DMS79 treated with DMSO at 0.1 percent for 48 hours (cell line): ENCODE measurements at places on chromosomes 11 and 22.

DNA sequence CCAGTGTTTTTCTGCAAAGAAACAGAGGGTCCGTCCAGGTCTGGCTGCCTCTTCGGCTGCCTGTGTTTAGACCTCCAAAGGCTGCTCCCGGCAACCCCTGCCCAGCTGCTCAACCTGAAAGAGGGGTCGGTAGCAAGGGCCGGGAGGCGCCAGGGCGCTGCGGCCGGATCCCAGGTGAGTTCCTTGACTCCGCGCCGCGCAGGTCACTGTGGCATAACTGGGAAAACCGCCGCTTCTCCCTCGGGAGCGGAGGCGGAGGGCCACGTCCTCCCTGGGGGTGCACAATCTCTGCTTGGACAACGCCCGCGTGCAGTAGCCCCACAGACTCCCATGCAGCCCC lies 1.0 kb upstream of the BRSK2 start:
- DNase-seq, result no peak

- DNase-seq, result no peak
These were observed 8.1 kb downstream of the PC start for GRCh38 chr11:66950112-66950535.

GRCh38 chr11:73530109-73530508 lies 67.8 kb downstream of the FAM168A start:
- no peak for DNase-seq

DNA sequence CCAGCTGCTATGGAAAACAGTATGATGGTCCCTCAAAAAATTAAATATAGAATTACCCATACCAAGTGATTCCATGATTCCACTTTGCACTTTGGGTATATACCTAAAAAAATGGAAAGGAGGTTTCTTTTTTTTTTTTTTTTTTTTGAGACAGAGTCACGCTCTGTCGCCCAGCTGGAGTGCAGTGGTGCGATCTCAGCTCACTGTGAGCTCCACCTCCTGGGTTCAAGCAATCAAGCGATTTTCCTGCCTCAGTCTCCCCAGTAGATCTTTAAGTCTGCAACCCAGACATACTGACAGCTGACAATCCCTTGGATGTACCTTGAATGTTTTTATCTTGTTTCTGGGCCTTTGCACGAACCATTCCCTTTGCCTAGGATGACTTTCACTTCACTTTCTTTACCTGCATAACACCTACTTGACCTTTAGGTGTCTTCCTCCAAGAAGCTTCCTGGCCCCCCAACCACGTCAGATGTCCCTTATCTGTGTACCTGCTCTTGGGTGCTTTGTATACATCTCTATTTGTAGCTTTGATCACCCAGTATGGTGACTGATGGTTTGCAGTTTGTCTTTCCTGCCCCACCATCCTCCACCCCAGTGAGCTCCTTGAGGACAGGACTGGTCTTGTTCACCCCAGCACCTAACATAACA lies 11.6 kb downstream of the UCP3 start:
- no peak for DNase-seq

DNA sequence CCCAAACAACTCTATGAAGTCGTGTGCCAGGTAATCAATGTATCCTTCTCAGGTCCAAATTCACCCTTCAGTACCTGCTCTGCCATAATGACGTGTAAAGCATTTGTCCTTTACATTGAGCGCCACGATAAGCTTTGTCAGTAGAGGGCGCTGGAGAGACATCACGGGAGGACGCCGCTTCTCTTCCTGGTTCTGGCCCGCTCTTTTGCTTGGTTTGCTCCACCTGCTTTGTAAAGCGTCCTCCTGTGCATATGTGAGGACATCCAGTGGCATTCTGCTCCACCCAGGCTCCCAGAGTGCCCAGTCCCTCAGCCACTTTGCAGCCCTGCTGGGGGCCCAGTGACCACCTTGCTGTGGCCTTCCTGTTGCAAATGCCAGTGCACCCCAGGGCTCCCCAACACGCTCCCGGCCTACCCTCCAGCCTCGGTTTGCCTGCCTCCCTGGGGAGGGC lies 61.1 kb downstream of the WT1 start:
- no peak for DNase-seq

DNA sequence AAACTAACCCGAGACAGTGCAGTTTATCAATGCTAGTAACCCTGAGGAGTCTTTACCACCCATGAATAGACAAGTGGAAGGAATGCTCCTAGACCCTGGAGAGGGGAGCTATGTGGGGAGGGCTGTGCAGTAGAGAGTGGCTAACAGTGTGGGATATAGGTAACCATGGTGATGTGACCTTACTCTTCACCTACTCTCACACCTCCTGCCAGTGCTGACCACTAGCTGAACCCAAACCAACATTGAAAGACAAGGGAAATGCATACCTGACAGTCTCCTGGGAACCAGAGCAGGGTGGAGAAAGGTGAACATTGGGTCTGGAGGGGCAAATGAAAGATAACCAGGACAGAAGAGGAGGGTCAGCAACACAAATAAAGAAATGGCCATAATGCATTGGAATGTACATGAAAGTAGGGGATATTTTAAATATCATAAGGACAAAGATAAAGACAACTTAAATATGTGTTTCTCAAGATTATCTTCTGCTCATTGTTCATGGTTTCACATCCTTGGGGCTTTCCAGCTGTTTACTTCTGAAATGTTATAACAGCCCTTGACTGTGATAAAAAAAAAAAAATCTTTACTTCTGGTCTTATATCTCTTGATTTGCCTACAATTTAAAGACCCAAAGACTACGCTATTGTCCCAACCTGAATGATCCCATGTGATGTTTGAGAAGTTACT lies 983.3 kb upstream of the TENM4 start:
- DNase-seq, result no peak

DNA sequence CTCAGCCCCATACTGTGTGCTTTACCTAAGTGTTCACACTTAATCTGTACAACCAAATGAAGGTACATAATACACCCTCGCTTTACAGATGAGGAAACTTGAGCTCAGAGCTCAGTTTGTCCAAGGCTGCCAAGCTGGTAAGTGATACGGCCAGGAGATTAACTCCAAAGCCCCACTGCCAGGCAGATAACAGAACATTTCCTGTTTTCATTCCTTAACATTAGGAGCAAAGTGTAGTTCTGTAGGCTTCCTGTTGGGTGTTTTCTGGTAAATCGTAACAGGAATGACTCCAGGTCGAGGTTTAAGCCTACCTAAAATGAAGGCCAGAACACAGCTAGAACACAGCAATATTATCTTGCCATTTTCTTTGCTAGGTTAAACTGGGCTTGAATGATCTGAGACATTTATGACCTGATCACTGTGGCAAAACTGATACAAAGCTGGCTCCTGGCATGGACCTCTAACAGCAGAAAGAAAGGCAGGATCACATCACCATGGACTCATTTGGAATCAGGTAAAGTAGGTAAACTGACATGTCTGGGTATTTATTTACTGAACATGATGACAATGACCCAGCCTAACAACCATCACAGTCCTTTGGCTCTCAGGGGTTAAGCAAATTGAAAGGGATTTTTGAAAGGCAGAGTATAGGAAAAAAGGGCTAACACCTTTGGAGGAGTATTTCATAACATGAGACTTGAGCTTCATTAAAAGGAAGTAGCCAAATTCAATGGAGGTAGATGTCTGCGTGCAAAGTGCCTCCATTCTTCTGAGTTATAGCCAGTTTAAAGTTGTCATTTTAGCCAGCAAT lies 3.9 kb upstream of the NUP50 start:
- no peak for DNase-seq

DNA sequence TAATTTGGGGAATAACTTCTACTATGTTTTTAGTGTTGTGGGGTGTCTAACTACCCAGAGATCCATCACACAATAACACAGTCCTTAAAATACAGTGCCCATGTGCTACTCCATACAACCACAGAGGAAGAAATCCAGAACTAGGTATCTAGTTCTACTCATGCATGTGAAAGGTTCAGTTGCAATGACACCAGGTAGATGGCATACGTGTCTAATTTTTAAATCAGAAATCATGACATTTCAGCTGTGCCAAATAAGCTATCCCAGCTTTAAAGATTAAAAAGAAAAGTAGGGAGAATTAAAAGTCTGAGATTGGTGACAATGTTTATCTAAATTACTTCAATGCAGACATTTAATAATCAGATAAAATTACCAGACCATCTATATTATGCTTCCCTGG lies 122.2 kb downstream of the CD44 start:
- no peak for DNase-seq

DNA sequence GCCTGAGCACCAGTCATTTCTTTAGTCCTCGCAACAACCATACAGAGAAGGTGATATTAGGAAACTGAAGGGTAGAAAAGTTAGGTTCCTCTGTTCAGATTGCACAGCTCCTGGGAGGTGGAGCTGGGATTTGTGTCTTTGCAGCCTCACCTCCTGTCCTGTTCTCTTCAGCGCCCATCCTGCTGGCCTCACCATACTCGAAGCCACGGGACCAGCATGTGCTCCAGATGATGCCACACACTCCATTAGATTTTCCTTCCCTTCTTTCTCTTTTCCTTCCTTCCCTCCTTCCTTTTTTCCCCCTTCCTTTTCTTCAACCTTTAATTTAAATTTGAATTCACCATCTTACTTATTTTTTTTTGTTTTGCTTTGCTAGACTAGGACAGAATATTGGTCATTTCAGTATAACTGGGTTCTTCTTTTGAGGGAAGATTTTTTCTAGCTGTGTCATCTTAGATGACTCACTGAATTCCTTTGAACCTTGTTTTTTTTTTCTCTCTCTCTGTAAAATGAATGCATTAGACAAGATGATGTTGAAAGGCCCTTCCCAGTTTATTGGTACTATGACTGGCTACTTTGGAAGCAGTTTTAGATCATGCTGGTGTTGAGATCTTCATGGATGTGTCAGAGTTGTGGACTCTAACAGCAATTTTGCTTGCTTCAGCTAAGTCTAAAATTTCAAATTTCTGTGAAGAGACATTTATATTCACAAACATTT lies 662.5 kb upstream of the TENM4 start:
- no peak for DNase-seq

GRCh38 chr11:93051186-93051585 lies 81.7 kb downstream of the MTNR1B start:
- no peak for DNase-seq

- DNase-seq, result no peak
These were observed 774.3 kb downstream of the FAM181B start for GRCh38 chr11:81959341-81959740.

DNA sequence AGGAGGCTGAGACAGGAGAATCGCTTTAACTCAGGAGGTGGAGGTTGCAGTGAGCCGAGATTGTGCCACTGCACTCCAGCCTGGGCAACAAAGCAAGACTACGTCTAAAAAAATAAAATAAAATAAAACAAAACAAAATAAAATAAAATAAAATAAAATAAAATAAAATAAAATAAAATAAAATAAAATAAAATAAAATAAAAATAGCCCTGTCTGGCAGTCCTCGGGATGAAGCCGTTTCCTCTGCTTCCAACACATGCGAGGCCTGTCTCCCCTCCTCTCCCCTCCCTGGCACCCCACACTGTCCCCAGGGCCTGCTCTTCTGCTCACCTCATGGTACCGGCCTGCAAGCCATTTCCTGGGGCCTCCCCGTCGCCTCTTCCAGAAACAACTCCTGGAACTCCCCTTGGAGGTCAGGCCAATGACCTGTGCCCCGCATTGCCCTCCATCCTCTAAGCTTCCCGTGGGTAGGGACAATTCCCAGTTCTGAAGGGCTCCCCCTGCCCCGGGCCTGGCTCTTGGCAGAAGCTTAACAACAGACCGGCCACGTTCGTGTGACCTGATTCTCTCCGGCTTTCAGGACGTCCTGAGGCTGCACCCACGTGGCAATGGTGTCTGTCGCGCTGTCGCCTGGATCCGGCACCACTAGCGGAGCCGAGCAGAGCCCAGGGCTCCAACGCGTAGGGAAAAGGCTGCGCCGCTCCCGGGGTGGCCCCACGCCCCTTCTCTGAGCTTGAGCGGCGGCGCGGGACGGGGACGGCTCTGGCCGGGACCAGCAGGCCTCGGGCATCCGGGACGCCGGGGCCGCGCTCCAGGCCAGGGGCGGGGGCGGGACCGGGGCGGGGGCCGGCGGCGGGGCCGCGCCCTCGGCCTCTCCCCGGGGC lies 456 bp upstream of the PARVB start:
- DNase-seq, result no peak
